ENCODE measurements at places on chromosomes 5 and 9.

- DNase-seq, result no peak
These were observed 47.5 kb downstream of the MRPL36 start for GRCh38 chr5:1751864-1752822.

- no peak for DNase-seq
These were observed 26.3 kb downstream of the NR3C1 start for GRCh38 chr5:143376911-143377813.

DNA sequence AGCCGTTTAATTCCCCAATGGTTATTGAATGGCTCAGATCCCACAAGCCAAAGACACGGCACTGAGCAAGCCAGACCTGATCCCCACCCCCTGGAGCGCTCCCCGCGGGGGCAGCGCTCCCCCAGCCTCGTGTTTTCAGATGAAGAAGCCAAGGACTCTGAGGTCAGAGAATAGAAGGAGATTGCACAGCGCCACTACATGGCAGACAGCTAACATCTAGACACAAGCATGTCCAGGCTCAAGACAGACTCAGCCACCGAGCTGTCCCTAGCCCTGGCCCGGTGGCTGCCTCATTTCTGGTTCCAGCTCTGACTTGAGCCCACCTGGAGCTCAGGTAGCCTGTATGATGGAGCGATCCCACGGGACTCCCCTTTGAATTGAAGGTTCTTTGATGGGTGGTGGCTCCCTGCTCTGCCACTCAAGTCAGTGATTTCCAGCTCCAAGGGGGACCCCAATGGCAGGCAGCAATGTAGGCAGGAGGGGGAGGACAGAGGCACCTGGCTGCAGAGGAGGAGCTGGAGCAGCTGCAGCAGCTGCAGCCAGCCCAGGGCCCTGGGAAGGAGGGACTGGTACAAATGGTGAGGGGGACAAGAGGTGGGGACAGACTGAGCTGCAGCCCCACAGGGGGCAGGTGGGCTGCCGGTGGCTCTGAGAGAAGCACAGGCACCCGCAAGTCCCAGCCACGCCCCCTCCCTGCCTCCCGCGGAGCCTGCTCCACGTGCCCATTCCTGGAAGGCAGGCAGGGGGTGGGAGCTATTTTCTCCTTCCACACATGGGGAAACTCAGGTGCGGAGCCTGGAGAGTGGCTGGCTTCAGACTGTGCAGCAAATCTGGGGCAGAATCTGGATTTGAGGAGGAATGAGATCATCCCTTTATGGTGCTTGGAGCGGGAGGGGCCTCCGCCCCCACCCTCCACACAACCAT is 40.2 kb downstream of the NTNG2 start:
- DNase-seq, result no peak

GRCh38 chr5:31935496-31936369 is 238.4 kb downstream of the GOLPH3 start:
- no peak for DNase-seq

- no peak for DNase-seq
These were observed 197.4 kb downstream of the SEMA5A start for GRCh38 chr5:9348401-9348996.

GRCh38 chr9:99749641-99750040 is 72.0 kb upstream of the NR4A3 start:
- no peak for DNase-seq

- DNase-seq, result no peak
These were observed 50.9 kb upstream of the STARD4 start for GRCh38 chr5:111563031-111563822.

DNA sequence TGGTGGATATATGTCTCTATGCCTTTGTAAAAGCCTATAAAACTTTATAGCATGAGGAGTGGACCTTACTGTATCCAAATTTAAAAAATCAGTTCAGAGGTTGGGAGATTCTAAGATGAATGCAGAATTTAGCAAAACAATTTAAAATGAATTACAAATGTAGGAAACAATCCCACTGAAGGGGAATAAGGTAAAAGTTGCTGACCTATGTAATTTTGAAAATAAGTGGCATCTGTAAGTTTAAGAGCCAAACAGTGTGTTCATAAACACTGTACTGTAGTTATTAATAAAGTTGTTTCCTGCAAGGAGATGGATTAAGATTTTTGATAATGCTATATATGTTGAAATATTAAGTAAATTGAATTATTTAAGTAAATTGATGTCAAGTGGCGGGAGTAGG is 4.6 kb downstream of the IFNW1 start:
- no peak for DNase-seq

GRCh38 chr5:84059672-84060071 is 325.0 kb downstream of the EDIL3 start:
- no peak for DNase-seq

GRCh38 chr5:132873119-132873929 is at the start of gene LEAP2:
Gene LEAP2, plus strand, starts transcription at chr5:132873668. Its CDS starts 27 bp downstream, at chr5:132873695.
- DNase-seq, result no peak

- no peak for DNase-seq
These were observed 234.1 kb downstream of the TMEM161B start for GRCh38 chr5:88034520-88034919.

DNA sequence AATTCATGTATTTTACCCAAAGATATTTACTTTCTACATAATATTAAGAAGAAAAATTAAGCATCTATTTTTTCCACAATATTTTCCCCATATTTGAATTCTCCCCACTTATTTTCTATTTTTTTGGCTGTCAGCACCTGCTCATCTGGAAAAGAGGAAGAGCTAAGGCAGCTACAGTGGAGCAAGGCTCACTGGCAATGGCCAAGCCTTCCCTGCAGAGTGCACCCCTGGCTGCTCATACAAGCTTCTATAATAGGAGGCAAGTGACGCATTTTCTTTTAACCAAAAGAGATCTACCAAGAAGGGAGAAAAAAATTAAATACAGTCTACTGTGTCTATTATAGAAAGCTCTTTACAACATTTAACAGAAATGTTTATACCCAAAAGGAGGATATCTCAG is 72.5 kb downstream of the AUH start:
- no peak for DNase-seq

- DNase-seq, result no peak
These were observed 334.3 kb upstream of the TRPC7 start for GRCh38 chr5:136699651-136700050.

- no peak for DNase-seq
These were observed 54.7 kb downstream of the SEMA4D start for GRCh38 chr9:89442981-89443814.

- no peak for DNase-seq
These were observed 123.5 kb upstream of the TARS1 start for GRCh38 chr5:33317271-33317670.

DNA sequence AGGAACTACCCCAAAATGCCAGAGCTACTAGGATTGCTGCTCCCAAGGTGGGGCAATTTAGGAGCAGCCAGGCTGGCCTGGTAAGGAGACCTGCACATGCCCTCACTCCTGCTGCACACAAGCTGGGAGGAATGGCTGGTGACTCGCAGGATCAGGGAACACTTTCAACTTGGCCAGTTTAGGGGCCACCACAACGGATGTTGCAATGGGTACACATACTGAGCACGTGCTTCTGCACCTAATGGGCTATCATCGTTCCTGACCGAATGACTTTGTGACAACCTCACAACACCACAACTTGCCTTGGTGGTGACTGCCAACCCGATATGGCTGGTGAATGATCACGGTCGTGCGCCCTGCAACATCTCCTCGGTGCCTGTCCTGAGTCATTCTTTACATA is 172.0 kb downstream of the ROR2 start:
- DNase-seq, result no peak

DNA sequence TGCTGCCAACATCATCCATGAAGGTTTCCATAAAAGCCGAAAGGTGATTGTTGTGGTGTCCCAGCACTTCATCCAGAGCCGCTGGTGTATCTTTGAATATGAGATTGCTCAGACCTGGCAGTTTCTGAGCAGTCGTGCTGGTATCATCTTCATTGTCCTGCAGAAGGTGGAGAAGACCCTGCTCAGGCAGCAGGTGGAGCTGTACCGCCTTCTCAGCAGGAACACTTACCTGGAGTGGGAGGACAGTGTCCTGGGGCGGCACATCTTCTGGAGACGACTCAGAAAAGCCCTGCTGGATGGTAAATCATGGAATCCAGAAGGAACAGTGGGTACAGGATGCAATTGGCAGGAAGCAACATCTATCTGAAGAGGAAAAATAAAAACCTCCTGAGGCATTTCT is 10.1 kb downstream of the TLR4 start:
- DNase-seq, result no peak

DNA sequence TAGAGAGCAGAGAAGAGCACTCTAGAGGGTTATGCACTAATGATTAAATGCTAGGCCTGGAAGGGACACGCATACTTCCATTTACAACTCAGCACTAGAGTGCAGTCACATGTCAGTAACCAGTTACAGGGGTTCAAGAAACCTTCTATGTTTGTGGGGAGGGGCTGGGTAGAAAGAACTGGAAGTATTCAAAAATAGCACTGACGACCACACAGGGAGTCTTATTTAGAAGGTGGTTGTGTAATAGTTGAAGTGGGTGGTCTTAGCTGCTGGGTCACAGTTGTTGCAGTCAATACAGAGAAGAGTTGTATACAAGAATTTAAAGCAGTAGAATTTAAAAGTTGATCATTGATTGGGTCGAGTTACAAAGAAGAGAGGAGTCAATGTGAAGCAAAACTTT is 15.4 kb downstream of the AOPEP start:
- no peak for DNase-seq

DNA sequence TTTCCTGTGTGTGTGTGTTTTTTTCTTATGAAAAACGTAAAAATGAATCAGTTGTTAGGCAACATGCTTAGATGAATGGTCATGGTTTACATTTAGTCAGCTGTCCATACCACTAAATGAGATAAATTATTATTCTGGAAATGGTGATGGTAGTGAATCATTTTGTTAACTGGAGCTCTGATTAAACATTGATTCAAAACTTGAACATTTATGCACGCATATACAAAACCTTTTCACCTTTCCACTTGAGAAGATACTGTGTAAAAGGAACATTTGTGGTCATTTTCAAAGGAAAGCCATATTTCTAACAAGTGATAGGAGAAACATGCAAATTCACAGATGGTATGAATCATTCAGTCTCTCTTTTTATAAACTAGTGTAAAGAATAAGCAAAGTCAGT is 162.0 kb downstream of the SLC25A46 start:
- DNase-seq, result no peak

GRCh38 chr9:98491828-98492227 is 216.9 kb downstream of the GABBR2 start:
- DNase-seq, result no peak

Measured in NCI-H446 treated with DMSO at 0.1 percent for 48 hours (cell line).